Kidney (tissue), 22 donors: ENCODE measurements at places on chromosomes 4 and X.

GRCh38 chr4:155377276-155377675 lies 511 bp upstream of the MAP9 start:
- DNase-seq, result peak; percentile 27

- DNase-seq, result no peak
These were observed 61.8 kb downstream of the CPE start for GRCh38 chr4:165440415-165441158.

DNA sequence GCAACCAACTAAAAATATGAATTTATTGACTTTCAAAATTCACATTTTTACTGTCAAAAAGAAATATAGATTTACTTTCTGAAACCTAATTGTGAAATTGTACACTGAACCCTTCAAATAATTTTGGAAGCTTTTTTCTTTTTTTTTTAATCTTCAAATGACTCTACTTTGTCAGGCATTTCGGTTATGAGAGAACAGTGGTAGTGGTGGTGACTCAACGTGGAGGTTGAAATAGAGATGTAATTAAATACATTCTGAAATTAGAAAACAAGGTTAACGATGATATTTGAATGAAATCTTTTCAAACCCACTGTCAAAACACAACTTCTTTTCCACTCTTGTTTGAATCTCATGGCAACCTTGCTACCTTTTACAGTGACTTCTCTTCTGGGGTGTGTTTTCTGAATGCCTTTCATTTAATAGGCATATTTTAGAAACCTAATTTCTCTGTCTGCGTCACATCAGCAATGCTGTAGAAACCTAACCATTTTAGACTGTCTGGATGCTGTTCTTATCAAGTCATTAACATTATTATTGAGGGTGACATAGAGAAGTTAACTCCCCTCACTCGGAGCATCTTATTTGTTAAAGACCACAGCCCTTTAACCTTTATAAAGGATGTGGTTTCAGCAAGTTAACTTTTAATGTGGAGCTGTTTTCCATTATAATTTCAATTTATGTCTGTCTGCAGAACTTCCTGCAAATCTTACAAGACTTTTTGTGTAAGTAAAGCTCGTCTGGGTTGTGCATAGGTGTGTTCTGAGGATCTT lies 136.8 kb downstream of the PCDH7 start:
- no peak for DNase-seq

DNA sequence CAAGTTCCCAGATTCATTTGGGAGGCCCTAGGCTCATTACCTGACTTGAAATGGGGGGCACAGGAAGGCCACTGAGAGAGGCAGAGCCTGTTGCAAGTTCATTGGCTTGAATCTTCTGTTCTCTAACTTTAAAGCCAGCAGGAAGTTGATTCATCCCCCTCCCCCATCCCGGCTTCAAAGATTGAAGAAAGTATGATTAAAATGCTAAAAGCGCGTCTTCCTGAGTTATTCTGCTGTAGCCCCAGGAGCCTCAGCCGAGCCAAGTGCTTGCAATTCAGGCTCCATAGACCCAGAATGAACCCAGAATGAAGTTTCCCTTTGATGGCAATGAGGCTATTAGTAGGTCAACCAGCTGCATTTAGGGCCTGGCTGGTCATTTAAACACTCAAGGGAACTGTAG lies 14.7 kb downstream of the CHST7 start:
- no peak for DNase-seq

DNA sequence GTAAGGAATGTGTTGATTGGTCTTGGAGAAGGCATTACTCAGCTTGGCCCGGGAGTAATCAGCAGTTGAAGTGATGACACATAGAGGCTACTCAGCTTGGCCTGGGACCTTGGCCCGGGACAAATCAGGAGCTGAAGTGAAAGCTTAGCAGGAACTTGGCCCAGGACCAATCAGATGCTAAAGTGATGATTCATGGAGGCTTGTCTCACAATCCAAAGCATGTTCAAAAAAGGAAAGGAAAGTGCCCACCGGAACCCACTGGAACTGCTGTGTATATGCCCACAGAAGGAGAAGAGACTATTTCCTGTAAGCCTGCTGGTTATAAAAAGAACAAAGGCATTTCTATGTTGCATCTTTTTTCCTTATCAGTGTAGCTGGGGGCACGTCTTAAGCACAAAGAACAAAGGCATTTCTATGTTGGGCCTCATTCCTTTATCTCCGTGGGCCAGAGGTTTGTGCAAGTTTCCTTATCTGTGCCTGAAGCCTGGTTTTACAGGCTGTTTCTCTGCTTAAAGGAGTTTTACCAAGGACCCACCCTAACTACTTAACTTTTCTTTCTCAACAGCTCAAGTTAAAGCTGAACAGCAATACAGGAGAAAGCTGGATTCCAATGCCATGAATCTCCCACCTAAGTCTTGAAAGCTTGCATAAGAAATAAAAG lies 1176.7 kb downstream of the NLGN4X start:
- DNase-seq, result no peak

DNA sequence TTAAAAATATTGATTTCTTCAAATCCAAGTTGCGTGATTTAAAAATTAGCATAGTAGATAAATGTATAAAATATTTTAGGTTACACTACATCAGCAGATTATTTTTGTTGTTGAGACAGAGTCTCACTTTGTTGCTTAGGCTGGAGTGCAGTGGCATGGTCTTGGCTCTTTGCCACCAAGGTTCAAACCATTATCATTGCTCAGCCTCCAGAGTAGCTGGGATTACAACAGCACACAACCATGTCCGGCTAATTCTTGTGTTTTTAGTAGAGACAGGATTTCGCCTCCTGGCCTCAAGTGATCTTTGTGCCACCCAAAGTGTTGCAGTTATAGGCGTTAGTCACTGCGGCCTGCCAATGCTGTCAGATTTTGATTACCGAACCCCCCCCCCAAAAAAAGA lies 1390.5 kb upstream of the TENM3 start:
- DNase-seq, result no peak

- no peak for DNase-seq
These were observed 251.0 kb downstream of the ANK2 start for GRCh38 chr4:113300471-113300928.
